ENCODE measurements at places on chromosomes 2 and 18.
A peak's percentile ranks its signal among the peaks of the same experiment; 100 is the strongest.

DNA sequence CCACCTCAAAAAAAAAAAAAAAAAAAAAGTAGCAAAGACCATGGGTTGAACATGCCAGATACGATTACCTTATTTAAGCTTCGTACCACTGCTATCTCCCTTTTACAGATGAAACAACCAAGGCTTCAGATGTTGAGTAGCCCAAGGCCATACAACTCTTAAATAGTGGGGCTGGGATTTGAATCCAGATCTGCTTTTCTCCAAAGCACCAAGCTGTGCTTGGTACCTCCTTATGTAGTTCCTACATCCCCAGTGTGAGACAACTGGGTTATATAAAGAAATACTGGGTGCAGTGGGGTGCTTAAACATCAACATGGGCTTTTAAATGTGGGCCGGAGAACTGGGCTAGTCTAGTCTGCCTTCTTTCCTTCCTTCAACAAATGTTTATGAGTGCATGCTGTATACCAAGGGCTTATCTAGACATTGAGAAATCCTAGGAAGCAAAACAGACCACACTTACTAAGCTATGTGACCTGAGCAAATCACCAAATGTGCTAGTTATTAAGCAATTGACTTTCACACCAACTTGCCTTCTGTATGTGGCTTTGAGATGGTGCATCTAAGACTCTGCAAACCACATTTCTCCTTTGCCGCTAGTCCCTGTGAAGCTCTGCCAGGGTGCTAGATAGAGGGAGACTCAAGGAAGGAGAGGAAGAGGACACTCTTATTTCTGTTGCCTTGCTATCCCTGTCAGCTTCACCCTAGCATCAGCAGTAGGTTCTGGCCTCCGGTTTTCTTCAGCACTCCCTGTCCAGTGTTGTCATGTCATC lies 206.8 kb upstream of the FBXO11 start:
- DNase-seq = no peak

- no peak for DNase-seq
Observed at GRCh38 chr2:129748653-129749052, 230.8 kb upstream of the RAB6C start.

GRCh38 chr18:11669271-11669947 lies 19.7 kb upstream of the GNAL start:
- DNase-seq = no peak

- no peak for DNase-seq
Observed at GRCh38 chr2:232658217-232658785, 24.9 kb downstream of the EFHD1 start.

- no peak for DNase-seq
Observed at GRCh38 chr2:135821190-135821589, 15.8 kb downstream of the LCT start.

GRCh38 chr18:57728941-57729511 lies 74.1 kb downstream of the ATP8B1 start:
- no peak for DNase-seq

DNA sequence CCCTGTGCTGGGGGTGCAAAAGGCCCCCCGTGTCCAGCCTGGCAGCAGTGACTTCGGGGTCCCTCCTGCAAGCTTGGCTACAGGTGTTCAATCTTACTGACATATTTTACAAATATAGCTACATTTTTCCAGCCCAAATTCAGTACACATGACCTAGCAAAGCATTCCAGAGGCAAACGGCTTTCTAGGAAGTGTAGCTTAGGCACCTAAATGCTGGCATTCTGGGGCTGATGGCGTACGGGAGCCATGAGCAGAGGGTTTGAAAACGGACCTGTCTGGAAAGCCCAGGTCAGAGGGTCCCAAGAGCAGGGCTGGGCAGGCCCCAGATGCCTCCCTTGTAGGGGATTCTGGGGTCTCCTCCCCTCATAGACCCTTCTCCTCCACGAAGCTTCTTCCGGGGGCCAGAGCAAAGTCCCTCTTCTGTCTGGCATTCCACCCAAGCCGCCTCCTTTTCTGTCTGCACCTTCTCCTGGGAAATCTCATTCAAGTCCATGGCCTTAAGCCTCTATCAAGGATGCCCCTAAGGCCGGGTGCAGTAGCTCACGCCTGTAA lies 63.3 kb upstream of the ASAP2 start:
- DNase-seq = no peak

DNA sequence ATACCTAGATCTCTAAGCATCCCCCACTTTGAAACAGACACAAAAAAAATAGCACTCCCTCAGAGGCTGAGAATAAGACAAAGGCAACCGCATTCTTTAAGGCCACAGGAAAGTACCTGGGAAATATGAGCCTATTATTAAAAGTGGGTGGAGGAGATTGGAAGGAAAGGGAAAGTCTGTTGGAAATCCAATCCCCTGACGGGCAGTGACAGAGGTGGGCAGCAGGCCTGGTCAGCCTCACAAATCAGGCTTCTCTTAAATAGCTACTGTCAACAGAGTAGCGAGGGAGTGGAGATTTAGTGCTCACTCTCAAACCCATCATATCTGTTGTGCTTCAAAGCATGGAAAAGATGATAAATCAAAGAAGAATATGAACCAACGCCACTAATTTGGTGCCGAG lies 324.4 kb downstream of the ALK start:
- DNase-seq = peak; percentile 28

DNA sequence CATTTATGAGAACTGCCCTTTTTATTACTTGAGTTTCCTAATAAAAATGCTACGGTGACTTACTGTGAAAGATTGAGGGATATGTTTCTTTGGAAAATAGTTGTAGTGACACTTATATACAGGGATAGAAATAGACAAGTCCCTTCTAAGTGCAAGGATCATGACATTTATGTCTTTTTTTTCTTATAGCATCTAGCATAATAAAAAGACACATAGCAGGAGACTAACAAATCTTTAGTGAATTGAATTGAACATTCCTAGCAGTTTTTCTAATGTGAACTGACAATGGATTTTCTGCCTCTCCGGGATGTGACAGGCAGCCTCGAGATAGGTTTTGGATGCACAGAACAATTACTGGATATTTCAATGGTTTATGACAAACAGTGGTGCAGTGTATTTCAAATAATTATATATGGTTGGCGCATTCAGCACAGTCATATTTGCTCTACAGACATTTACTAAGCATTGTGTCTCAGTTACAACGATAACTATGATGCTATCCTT lies 562.8 kb downstream of the ADCYAP1 start:
- DNase-seq = no peak

DNA sequence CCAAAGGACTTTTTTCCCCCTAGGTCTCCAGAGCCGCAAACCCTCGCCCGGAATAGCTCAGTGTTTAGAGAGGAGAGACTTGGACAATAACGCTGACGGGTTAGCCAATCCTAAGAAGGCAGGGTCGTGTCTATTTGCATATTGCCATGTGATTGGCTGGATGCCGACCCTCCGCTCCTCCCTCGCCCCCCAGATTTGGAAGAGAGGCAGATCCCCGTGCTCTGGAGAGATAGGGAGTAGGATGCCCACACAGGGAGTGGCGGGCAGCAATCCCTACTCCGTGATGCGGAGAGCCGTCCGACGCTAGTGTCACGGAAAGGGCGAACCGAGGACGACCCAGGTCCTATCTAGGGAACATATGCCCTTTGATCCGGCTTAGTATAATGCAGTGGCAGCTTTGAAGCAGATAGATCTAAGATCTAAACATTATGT lies 1.4 kb downstream of the WNT6 start:
- DNase-seq = peak; percentile 73

DNA sequence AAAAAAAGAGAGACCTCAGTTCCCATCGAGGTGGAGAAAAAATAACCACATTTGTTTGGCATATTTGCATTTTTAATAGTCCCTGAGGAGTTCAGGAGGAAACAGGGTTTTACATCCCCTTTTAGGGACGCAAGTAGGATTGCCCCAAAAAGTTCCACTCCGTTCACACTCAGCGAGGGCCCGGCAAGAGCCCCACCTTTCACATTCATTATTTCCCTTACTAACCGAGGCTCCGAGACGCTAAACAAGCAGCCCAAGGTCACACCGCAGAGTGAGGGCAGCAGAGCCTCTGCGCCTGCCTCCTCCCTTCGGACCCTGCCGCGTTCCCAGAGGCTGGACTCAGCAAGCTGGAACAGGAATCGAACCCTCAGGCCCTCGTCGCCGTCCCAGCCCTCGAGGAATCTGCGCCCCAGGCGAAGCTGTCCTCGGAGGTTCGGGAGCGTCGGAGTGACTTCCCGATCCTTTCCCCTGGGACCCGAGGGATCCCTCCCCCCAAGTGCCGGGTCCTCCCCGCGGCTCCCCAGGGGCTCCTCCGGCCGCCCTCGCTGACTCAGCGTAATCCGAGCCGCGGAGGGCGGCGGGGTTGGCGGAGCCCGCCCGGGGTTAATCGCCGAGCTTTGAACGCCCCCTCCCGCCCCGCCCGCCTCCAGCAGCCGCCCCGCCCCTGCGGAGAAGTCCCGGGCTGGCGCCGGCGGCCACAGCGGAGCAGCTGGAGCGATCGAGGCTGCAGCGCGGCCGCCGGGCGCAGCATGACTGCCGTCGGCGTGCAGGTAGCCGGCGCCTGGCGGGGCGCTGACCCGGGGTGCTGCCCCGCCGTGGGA lies at the start of gene TMEM37:
TSS of gene TMEM37 (plus strand) at position 700 of the 821 bp plus-strand sequence. CDS start at position 750, 50 bp downstream.
- peak; percentile 66 for DNase-seq

DNA sequence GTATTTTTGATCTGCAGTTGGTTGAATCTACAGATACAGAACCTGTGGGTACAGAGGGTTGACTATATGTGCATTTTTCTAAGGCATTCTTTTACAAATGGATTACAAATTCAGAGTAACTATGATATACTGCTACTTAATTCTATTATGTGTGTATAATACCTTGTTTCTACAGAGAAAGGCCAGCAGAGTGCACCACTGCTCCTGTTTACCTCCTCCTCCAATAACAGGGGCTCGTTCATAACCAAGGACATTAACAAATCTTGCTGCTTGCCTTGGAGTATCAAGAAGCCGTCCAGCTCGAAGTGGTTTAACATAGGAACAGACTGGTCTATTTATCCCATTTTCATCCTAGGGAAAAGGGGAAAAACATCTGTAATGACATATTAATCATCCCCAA lies 16.4 kb downstream of the CEP76 start:
- no peak for DNase-seq

DNA sequence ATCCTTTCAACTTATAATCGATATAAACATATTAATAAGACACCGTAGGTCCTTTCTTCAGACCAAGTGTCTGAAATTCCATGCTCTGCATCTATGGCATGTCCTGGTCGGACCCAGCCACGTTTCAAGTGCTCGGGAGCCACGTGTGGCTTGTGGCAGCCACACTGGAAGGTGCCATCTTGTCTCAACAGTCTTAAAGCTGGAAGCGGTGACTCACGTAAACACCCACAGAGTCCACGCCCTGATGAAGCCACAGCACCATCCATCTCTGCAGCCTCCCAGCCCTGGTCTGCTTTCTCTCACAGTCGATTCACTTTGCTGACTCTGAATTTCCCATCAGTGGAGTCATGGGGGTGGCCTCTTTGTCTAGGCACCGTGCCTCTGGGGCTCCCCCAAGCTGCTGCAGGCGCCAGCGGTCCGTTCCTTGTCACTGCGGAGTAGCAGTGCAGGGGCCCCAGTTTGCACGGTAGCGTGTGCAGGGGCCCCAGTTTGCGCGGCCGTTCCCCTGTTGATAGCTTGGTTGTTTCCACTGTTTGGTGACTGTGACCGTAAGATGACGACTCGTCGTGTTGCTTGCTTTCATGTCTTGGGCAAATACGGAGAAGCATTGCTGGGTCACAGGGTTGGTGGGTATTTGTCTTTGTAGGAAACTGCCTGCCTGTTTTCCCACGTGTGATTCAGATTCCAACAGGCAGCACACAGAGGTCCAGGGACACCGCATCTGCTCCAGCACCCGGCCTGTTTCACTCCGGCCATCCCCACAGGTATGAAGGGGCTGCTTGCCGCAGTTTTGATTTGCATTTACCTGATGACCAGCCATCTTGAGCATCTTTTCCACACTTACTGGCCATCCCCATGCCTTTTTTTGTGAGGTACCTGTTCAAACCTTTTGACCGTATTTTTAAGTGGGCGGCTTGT lies 240.3 kb downstream of the HDAC4 start:
- peak; percentile 7 for DNase-seq

GRCh38 chr2:28172114-28172898 lies 220.4 kb upstream of the FOSL2 start:
- DNase-seq = no peak

- DNase-seq = no peak
Observed at GRCh38 chr2:205407984-205408383, 274.3 kb upstream of the NRP2 start.

DNA sequence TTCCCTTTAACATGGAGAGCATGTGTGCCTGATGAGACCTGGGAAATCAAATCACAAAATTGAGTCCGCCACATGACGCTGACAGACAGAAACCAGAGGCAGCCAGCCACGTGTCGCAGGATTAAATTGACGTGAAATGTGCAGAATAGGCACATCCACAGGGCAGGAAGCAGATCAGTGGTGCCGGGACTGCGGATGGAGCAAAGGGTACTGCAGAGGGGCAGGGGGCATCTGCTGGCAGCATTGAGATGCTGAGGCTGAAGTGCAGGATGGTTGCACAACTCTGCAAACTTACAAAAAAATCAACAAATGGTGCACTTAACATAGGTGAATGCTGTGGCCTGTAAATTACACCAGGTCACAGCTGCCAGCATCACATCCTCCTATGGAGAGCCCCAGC lies 48.2 kb upstream of the TUBA3E start:
- DNase-seq = no peak

DNA sequence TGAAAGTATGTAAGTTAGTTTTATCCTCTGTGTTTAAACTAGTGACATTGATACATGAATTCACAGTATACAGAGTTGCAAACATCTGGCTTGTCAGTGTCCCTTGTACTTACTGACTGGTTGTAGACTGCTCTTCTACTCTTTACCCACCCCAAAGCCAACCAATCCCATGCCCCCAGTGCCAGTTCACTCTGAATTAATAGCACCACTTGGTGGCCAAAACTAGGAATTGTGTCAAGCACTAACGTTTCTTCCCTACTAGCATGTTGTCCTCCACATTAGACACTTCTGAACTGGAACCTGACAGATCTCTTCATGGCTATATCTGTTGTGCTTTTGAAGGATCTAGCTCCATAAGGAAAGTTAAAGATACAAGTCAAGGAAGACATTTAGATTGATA lies 27.2 kb upstream of the OTX1 start:
- no peak for DNase-seq

GRCh38 chr2:26086155-26086637 lies 52.3 kb downstream of the RAB10 start:
- no peak for DNase-seq

- peak; percentile 23 for DNase-seq
Observed at GRCh38 chr2:201406077-201406662, 45.1 kb downstream of the TRAK2 start.

- no peak for DNase-seq
Observed at GRCh38 chr2:31337860-31338259, 76.7 kb downstream of the XDH start.

DNA sequence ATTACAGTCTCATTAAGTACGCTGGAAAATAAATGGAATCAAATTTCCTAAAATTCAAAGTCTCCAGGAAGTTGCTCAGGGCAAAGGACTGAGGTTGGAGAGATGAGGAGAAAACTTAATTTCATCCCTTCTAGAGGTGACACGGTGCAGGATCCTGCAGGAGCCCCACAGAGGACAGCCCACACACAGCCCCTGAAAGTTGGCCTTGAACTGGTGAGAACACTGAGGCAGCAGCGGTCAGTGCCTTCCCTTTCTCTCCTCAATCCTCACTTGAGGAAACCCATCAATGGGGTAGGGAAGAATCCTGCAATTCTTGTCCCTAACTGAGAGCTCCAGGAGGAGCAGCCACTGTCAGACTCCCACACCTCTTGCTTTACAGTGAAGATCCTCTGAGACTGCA lies 37.5 kb downstream of the LOXHD1 start:
- no peak for DNase-seq
